CD4-positive, alpha-beta T cell (primary cell): ENCODE measurements at places on chromosomes 16 and 17.

- H3K36me3 ChIP-seq = no peaks in the 10 kb centered on the region
- no peak overlapping the region for H3K4me3 ChIP-seq
- no peak for DNase-seq
- H3K27me3 ChIP-seq = no peaks in the 10 kb centered on the region
- peaks cover 4% of the 10 kb centered on the region for H3K4me1 ChIP-seq
Measured at GRCh38 chr16:68760671-68761275, 23.7 kb downstream of the CDH1 start.

GRCh38 chr17:62566996-62567578 is 60.4 kb upstream of the MRC2 start:
- no peak overlapping the region for H3K4me3 ChIP-seq
- no peak for DNase-seq
- H3K27me3 ChIP-seq = no peaks in the 10 kb centered on the region
- no peaks in the 10 kb centered on the region for H3K4me1 ChIP-seq

- H3K4me1 ChIP-seq = peaks cover 93% of the 10 kb centered on the region
- no peak overlapping the region for H3K27ac ChIP-seq
- no peak for DNase-seq
- peaks cover 6% of the 10 kb centered on the region for H3K36me3 ChIP-seq
- H3K4me3 ChIP-seq = no peak overlapping the region
Measured at GRCh38 chr16:89442588-89442987, 47.8 kb downstream of the ANKRD11 start.

DNA sequence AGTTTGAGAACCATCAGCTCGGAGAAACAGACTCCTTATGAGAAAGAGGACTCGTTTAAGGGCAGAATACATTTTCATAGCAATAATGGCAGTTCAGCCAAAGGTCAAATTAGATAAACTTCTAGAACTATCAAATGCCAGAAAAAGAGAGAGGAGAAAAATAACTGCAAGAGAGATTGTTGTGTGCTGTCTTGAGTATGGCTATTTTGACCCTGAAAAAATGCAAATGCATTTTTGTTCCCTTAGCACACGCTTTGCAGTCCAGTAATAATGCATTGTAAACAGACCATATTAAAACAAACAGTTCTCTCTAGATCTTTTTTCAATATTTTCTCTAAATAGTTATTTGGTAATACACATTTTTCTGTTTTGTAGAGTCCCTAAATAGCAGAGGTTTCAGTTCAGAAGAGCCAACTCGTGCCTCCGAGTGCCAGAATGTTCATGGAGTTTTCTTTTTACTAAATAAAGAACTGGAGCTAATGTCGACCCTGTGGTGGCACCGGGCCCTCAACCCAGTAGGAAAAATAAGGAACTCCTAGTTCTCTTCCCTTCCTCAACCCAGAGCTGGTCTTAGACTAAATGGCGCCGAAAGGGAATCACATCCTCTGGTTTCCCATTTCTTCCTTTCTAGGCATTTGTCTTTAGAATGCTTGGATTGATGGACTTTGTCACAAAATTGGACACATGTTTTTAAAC is 298.0 kb downstream of the MAP2K4 start:
- H3K4me3 ChIP-seq = no peak overlapping the region
- H3K36me3 ChIP-seq = no peaks in the 10 kb centered on the region
- no peaks in the 10 kb centered on the region for H3K4me1 ChIP-seq
- H3K27me3 ChIP-seq = no peaks in the 10 kb centered on the region
- H3K27ac ChIP-seq = no peak overlapping the region

DNA sequence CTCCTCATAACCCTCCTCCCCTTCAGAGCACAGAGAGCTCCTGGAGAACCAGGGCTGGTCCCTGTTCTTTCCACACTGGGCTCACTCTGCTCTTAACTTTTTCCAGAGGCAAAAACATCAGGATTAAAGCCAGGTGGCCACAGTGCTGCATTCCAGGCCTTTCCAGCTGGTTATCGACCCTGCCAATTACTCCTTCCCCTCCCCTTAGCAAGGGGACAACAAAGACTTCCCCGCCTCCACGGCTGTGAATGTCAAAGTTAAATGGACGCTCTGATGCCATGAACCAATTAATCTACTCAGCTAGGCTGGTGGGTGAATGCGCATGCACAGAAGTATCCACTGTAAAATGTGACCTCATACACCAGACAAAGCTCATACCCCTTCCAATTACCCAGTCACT is 23.1 kb downstream of the ACLY start:
- H3K36me3 ChIP-seq = peaks cover 87% of the 10 kb centered on the region
- H3K27ac ChIP-seq = no peak overlapping the region
- H3K27me3 ChIP-seq = no peaks in the 10 kb centered on the region

DNA sequence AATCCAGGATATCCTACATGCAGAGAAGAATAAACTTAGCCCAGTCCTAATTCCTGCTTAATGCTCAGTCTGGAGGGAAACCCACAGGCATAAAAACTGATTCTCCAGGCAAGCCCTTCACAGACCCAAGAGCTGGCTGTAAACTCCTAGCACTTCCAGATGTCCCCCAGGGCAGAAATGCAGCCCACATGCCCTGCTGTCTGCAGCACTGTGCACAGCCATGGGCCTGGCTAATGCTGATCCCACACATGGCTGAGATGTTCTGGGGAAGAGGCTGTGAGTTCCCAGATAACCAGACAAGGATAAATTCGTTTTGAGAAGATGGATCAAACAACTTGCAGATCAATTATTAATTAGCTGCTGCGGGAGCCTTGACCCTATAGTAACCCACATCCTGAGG is 148.4 kb downstream of the AATF start:
- no peak for DNase-seq
- no peaks in the 10 kb centered on the region for H3K27me3 ChIP-seq

- peak overlapping the region; percentile 98 for H3K27ac ChIP-seq
- H3K4me3 ChIP-seq = peak overlapping the region; percentile 99
- peaks cover 14% of the 10 kb centered on the region for H3K36me3 ChIP-seq
- peaks cover 81% of the 10 kb centered on the region for H3K4me1 ChIP-seq
Measured at GRCh38 chr17:45225964-45226530, 4.4 kb downstream of the FMNL1 start.

GRCh38 chr17:12180644-12181261 is 160.1 kb downstream of the MAP2K4 start:
- no peak overlapping the region for H3K4me3 ChIP-seq
- no peaks in the 10 kb centered on the region for H3K27me3 ChIP-seq
- H3K36me3 ChIP-seq = no peaks in the 10 kb centered on the region
- H3K27ac ChIP-seq = no peak overlapping the region

- no peaks in the 10 kb centered on the region for H3K27me3 ChIP-seq
- H3K4me1 ChIP-seq = peaks cover 36% of the 10 kb centered on the region
- H3K36me3 ChIP-seq = no peaks in the 10 kb centered on the region
- H3K27ac ChIP-seq = no peak overlapping the region
- H3K4me3 ChIP-seq = no peak overlapping the region
Measured at GRCh38 chr17:36730857-36731490, 129.6 kb downstream of the MRM1 start.

GRCh38 chr17:35051183-35051578 is 12.3 kb downstream of the RFFL start:
- peaks cover 89% of the 10 kb centered on the region for H3K4me1 ChIP-seq
- peak overlapping the region; percentile 1 for H3K4me3 ChIP-seq
- peak; percentile 57 for DNase-seq
- no peaks in the 10 kb centered on the region for H3K36me3 ChIP-seq
- no peaks in the 10 kb centered on the region for H3K27me3 ChIP-seq

- no peak for DNase-seq
- H3K36me3 ChIP-seq = no peaks in the 10 kb centered on the region
- H3K27ac ChIP-seq = no peak overlapping the region
- no peaks in the 10 kb centered on the region for H3K27me3 ChIP-seq
- no peaks in the 10 kb centered on the region for H3K4me1 ChIP-seq
Measured at GRCh38 chr17:11302401-11303186, 61.6 kb downstream of the SHISA6 start.

DNA sequence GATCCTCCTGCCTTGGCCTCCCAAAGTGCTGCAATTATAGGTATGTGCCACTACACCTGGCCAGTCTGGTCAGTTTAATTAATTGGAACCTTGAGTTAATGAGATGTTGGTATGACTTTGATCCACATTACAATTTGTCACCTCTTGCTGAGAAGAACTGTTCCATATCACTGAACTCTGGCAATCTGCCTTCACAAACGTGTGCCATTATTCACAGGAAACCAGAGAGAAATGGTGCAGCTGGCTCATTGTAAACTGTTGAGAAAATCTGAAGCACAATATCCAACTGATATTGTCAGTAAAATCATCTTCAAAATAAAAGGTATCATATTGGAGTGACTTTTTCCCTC is 39.3 kb upstream of the YPEL2 start:
- no peaks in the 10 kb centered on the region for H3K27me3 ChIP-seq
- DNase-seq = no peak
- H3K4me1 ChIP-seq = no peaks in the 10 kb centered on the region
- no peaks in the 10 kb centered on the region for H3K36me3 ChIP-seq
- no peak overlapping the region for H3K4me3 ChIP-seq

DNA sequence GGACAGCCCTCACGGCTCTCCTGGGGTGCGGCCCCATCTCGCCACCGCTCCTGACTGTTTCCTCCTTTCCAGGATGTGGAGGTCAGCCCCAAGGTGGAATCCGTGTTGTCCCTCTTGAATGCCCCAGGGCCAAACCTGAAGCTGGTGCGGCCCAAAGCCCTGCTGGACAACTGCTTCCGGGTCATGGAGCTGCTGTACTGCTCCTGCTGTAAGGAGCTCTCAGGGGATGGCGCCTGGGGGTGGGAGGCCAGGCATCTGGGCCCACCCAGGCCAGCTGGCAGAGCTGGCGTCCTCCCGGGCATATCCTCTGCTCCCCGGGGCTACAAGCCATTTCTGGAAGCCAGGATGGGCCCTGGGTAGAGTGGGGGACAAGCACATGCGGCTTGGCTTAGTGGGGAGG is 13.2 kb downstream of the IL34 start:
- H3K36me3 ChIP-seq = no peaks in the 10 kb centered on the region
- no peaks in the 10 kb centered on the region for H3K4me1 ChIP-seq
- no peak for DNase-seq
- H3K4me3 ChIP-seq = no peak overlapping the region
- H3K27me3 ChIP-seq = no peaks in the 10 kb centered on the region
- H3K27ac ChIP-seq = no peak overlapping the region

DNA sequence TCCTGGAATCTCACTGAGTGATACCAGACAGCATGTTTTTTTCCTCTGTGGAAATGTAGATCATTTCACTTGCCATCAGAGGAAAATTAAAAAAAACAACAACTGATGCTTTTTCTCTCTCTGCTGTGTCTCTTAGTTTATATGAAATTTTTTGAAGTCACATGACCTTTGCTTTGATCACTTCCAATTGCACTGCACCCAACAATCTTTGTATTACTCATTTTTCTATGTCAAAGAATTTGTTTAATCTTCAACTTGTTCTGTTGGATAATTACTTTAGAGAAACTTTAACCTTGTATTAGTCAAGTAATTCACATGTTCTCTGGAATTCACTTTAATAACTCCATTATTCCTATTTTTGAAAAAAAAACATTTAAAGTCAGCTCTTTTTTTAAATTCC is 1452.7 kb upstream of the CDH8 start:
- H3K27ac ChIP-seq = no peak overlapping the region
- no peaks in the 10 kb centered on the region for H3K27me3 ChIP-seq
- no peak for DNase-seq
- H3K4me3 ChIP-seq = no peak overlapping the region
- H3K36me3 ChIP-seq = no peaks in the 10 kb centered on the region

GRCh38 chr17:43019418-43019817 is 2.8 kb downstream of the VAT1 start:
- H3K4me3 ChIP-seq = no peak overlapping the region
- H3K4me1 ChIP-seq = peaks cover 47% of the 10 kb centered on the region
- no peak for DNase-seq
- peaks cover 10% of the 10 kb centered on the region for H3K36me3 ChIP-seq
- H3K27me3 ChIP-seq = no peaks in the 10 kb centered on the region

DNA sequence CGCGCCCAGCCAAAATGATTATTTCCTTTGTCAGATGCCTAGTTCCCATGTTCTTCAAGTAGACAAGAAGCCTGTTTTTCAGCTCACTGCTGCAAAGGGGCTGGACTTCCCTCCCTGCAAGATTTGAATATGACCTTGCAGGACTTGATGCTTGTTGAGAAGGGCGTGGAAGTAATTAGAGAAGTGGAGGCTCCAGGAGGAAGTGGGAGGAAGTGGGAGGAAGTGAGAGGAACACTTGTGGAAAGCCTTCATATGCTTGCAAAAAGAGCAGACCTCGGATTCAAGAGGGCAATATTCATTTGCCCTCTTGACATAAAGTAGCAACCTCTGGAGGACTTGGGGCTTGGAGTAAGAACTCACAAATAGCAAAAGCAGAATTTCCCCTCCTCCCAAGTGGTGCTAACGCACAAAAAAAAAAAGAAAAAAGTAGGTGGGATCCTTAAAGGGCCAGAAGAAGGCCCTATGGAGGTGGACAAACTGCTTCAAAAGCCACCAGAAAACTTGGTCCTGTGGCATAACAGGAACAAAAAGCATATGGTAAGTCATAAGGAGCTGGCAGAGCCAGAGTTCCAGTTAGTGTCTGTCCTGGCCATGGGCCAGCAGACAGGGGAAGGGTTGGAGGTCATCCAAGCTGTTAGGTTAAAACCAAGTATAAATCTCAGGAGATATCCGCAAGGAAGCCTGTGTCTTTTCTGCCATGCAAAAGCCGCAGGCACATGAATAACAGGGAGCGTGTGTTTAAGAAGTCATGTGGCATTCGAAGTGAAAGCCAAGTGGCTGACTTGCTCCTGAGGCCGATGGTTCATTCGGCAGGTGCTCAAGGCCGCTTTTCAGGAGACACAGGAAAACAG is 20.6 kb upstream of the PRKAR1A start:
- H3K4me1 ChIP-seq = peaks cover 18% of the 10 kb centered on the region
- no peaks in the 10 kb centered on the region for H3K27me3 ChIP-seq
- no peak for DNase-seq
- H3K27ac ChIP-seq = no peak overlapping the region
- no peaks in the 10 kb centered on the region for H3K36me3 ChIP-seq

DNA sequence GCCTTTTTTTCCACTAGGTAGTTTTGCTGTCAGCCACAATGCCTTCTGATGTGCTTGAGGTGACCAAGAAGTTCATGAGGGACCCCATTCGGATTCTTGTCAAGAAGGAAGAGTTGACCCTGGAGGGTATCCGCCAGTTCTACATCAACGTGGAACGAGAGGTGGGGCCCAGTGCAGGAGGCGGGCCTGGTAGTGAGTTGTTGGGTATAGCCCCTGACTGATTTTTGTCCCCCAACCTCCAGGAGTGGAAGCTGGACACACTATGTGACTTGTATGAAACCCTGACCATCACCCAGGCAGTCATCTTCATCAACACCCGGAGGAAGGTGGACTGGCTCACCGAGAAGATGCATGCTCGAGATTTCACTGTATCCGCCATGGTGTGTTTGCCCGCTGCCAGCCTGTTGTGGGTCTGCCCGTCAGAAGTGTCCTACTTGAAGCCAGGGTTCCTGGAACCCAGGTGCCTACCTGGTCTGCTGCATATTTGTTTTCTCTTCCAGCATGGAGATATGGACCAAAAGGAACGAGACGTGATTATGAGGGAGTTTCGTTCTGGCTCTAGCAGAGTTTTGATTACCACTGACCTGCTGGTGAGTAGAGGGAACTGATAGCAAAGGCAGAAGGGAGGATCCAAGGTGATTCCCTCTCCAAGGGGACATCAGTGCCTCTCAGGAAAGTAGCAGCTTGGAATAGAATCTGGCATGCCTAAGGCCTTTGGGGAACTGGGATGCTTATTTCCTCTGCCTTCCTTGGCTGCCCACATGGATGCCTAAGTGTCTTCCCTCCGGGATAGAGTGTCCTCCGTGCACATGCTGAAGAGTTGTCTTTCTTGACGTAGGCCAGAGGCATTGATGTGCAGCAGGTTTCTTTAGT is 1.9 kb upstream of the CD68 start:
- peaks cover 71% of the 10 kb centered on the region for H3K4me1 ChIP-seq
- H3K36me3 ChIP-seq = peaks cover 58% of the 10 kb centered on the region
- DNase-seq = no peak
- H3K4me3 ChIP-seq = no peak overlapping the region
- no peak overlapping the region for H3K27ac ChIP-seq
- no peaks in the 10 kb centered on the region for H3K27me3 ChIP-seq
